NCI-H2081 treated with DMSO at 0.1 percent for 48 hours (cell line): ENCODE measurements at places on chromosomes 12 and 14.

DNA sequence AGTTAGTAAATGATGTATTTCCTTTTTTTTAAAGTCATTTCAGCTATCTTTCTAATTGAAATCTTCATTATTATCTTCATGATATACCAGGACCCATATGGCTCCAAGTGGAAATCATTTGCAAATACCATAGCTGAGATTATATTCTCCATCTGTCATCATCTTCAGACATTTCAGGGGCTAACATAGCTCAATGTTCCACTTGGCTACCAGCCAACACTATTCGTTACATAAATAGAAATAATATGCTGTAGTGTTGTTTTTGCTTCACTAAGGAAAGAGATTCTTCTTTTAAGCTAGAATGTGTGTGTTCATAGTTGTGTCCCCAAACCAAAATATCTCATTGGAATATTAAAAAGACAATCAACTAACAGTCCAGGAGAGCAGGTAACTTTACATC lies 225.1 kb downstream of the DIO2 start:
- no peak for DNase-seq

GRCh38 chr14:23017091-23017490 lies 7.1 kb upstream of the C14orf93 start:
- DNase-seq: no peak

- no peak for DNase-seq
These were observed 196.9 kb upstream of the NOVA1 start for GRCh38 chr14:26794731-26795130.

GRCh38 chr14:85856430-85856829 lies 326.5 kb downstream of the FLRT2 start:
- DNase-seq: no peak
